Epithelial cell of alveolus of lung (primary cell): ENCODE measurements at places on chromosomes 6 and 20. TPM values are rescaled to one million over a fixed set of nuclear protein-coding genes. Genes with fewer than 3 reads are reported as not detected.

The THBD gene
- total RNA-seq = 6.5 and 156 TPM in 2 replicates

The CPXM1 gene
- 3.0 and 11.1 TPM in 2 replicates for total RNA-seq

The SASH1 gene
- total RNA-seq = 15.4 and 17.0 TPM in 2 replicates

The TINAG gene
- not detected in 2 replicates for total RNA-seq

The GTSF1L gene
- total RNA-seq = not detected in 2 replicates

The IL17A gene
- not detected in 2 replicates for total RNA-seq

The ADGRF1 gene
- total RNA-seq = not detected in 2 replicates

The AKAP12 gene
- total RNA-seq = 70.9 and 129 TPM in 2 replicates

The CGA gene
- total RNA-seq = not detected in 2 replicates

The PPP1R3G gene
- total RNA-seq = 0.65 and 0.96 TPM in 2 replicates

The EPPIN gene
- total RNA-seq = not detected in 2 replicates

The PERP gene
- 27.6 and 45.8 TPM in 2 replicates for total RNA-seq

The GPSM3 gene
- total RNA-seq = 9.7 and 17.7 TPM in 2 replicates

The SSR1 gene
- 91.4 and 98.2 TPM in 2 replicates for total RNA-seq

The GGT7 gene
- total RNA-seq = 17.1 and 24.0 TPM in 2 replicates

The NKX2-2 gene
- total RNA-seq = not detected in 2 replicates

The AK9 gene
- total RNA-seq = 1.4 and 2.2 TPM in 2 replicates

The SLA2 gene
- total RNA-seq = not detected in 2 replicates

The RIPOR3 gene
- total RNA-seq = 2.3 and 13.7 TPM in 2 replicates

The TLDC2 gene
- not detected in 2 replicates for total RNA-seq

The C20orf141 gene
- total RNA-seq = not detected in 2 replicates

The BMP7 gene
- total RNA-seq = not detected in 2 replicates

The OPRL1 gene
- total RNA-seq = 1.2 and 1.4 TPM in 2 replicates

The KCNK15 gene
- not detected in 2 replicates for total RNA-seq

The RCAN2 gene
- total RNA-seq = 5.3 and 5.9 TPM in 2 replicates

The SPTLC3 gene
- total RNA-seq = 2.1 and 2.4 TPM in 2 replicates

The HLA-DQB2 gene
- not detected in 2 replicates for total RNA-seq

The SLC22A7 gene
- not detected in 2 replicates for total RNA-seq

The POM121L2 gene
- not detected in 2 replicates for total RNA-seq

The OPN5 gene
- total RNA-seq = not detected in 2 replicates

The FAM110A gene
- 1.8 and 4.7 TPM in 2 replicates for total RNA-seq

The GLP1R gene
- not detected in 2 replicates for total RNA-seq
